ENCODE measurements at places on chromosomes 4 and X. TPM values are rescaled to one million over a fixed set of nuclear protein-coding genes. Genes with fewer than 3 reads are reported as not detected.

Gene DDIT4L
- 1.2 TPM for total RNA-seq

Gene FABP2
- not detected for total RNA-seq

Gene POU3F4
- not detected for total RNA-seq

Gene FDCSP
- not detected for total RNA-seq

Gene TGIF2LX
- not detected for total RNA-seq

Gene ADAMTS3
- 3.9 TPM for total RNA-seq

Gene RAB41
- total RNA-seq, result not detected

Gene NEIL3
- 1.3 TPM for total RNA-seq
